Activated T-cell treated with anti-CD3 and anti-CD28 coated beads for 24 hours (primary cell): ENCODE measurements at places on chromosomes 2 and 18.

GRCh38 chr18:61371111-61371510, 37.9 kb downstream of the CDH20 start:
- DNase-seq, result no peak

- no peak for DNase-seq
These were observed 215.9 kb downstream of the TMEM247 start for GRCh38 chr2:46695283-46695682.

DNA sequence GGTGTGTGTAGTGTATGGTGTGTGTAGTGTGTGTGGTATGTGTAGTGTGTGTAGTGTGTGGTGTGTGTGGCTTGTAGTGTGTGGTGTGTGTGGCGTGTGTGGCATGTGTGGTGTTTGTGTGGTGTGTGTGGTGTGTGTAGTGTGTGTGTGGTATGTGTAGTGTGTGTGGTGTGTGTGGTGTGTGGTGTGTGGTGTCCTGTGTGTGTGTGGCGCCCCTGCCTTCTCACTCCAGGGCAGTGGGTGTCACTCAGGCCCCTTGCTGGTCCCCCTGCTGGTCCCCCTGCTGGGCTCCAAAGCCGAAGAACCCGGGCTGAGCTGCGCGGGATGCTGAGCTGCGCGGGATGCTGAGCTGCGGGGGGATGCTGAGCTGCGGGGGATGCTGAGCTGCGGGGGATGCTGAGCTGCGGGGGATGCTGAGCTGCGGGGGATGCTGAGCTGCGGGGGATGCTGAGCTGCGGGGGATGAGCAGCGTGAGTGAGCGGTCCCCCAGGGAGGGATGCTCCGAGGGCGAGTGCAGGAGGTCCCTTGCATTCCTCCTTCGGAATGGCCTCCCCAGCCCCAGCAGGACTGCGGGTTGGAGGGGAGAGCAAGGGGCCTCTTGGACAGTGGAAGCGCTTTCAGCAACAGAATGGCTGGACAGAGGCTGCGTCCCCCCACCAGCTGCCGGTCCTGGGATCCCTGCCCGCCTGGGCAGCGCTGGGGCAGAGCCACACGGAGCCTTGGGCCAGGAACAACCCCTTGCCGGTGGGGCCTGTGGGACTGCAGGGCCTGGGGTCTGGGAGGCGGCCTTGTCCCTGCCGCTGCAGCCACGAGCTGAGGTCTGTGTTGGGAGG, 3.4 kb upstream of the RTP5 start:
- DNase-seq, result no peak

- DNase-seq, result no peak
These were observed 117.9 kb downstream of the SPHKAP start for GRCh38 chr2:228063558-228063957.

- DNase-seq, result no peak
These were observed 218.8 kb downstream of the DYSF start for GRCh38 chr2:71671895-71672825.

GRCh38 chr2:136072621-136073020, 45.3 kb downstream of the CXCR4 start:
- no peak for DNase-seq

DNA sequence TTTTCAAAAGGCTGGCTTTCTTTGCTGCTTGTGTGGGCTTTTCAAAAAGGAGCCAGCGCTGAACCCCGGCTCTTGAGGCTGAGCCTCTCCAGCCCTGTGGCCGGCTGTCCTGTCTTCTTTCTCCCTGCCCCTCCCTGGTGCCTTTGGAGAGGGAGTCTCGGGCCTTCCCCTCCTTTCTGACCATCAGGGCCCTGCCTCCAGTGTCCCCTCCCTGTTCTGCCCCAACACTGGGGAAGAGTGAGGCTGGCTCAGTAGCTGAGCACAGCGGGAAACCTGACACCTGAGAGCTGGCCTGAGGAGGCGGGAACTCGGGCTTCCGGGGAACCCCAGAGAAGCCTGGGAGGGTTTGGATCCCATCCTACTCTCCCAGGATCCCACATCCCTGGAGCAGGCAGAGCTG, 232.1 kb downstream of the LOXHD1 start:
- DNase-seq, result no peak

GRCh38 chr2:106039634-106040315, 154.3 kb downstream of the UXS1 start:
- no peak for DNase-seq

- DNase-seq, result no peak
These were observed 29.1 kb downstream of the RTP5 start for GRCh38 chr2:241898463-241899270.

GRCh38 chr2:77119333-77119732, 402.8 kb downstream of the LRRTM4 start:
- DNase-seq, result no peak

DNA sequence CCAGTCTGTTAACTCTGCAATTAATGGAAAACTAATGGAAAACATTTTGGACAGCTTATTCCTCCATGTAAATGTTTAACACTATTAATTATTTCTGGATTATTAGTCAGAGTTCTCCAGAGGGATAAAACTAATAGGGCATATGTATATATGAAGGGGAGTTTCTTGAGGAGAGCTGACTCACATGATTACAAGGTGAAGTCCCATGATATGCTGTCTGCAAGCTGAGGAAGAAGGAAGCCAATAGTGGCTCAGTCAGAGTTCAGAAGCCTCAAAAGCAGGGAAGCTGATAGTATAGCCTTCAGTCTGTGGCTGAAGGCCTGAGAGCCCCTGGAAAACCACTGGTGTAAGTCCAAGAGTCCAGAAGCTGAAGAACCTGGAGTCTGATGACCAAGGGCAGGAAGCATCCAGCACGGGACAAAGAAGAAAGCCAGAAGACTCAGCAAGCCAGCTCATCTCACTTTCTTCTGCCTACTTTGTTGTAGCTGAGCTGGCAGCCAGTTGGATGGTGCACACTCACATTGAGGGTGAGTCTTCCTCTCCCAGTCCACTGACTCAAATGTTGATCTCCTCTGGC, 136.0 kb downstream of the PTH2R start:
- DNase-seq, result no peak

GRCh38 chr2:34849827-34850226, 1250.7 kb upstream of the FAM98A start:
- DNase-seq, result no peak

DNA sequence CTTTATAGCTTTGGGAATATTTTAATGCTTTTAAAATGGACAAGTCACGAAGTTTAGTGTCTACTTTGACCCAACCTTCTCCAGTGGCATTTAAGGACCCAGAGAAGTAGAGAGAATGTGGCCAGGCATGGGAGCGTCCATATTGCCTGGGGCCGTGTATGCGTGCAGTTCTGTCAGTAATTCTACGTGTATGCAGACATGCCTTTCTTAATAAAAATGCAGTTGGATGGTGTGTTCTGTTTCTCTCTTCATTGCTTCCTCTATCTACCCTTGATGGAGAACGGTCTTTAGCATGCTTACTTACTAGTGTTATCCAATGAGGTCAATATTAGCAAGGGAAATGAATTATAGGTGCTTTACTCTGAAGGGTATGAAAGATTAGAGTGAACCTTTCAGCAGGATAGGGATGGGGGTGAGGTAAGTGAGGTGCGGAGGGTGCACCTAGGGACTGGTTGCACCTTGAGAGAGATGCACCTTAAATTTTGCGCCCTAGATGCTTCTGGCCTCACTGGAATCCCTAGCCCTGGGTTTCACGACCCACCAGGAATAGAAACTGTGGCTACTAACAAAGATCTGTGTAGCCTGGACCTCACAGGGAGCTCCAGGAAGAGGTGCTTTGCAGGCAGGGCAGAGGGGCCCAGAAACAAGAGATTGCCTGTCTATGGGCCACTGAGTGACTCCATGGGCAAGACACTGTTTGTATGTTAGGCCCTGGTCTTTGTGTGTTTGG, 194.3 kb downstream of the MYCN start:
- DNase-seq, result no peak

DNA sequence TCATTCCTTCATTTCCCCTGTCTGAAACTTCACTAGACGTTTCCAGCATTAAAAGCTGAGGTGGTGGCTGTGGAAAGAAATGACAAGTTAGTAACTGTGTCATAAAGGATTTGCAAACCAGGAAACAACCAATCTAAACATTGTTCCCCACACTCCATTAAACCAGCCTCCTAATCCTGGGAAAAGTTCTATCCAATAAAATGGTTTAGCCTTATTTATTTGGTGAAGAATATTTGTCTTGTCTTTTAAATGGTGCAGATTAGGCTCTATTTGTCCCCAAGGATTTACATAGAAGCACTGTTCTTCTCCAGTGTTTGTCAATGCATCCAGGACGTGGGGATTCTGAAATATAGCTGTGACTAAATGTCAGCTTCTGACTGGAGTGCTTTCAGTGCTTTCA, 10.5 kb upstream of the DPP4 start:
- DNase-seq, result no peak

DNA sequence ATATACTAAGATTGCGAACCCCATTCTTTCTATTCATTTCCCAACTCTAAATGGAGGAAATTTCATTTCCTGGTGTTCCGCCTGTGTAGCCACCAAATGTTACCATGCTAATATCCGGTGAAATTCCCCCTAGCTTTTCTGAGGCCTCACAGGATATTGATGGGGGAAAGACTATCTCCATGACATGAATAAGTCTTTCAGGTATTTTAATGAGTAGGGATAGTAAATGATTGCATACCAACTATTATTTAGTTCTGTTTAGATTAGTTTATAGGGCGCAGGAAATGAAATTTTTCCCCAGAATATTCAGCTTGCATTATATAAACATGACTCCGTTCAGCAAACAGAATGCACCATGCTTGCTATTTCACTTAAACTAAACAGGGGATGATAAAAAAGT, 55.4 kb downstream of the COL5A2 start:
- DNase-seq, result no peak

DNA sequence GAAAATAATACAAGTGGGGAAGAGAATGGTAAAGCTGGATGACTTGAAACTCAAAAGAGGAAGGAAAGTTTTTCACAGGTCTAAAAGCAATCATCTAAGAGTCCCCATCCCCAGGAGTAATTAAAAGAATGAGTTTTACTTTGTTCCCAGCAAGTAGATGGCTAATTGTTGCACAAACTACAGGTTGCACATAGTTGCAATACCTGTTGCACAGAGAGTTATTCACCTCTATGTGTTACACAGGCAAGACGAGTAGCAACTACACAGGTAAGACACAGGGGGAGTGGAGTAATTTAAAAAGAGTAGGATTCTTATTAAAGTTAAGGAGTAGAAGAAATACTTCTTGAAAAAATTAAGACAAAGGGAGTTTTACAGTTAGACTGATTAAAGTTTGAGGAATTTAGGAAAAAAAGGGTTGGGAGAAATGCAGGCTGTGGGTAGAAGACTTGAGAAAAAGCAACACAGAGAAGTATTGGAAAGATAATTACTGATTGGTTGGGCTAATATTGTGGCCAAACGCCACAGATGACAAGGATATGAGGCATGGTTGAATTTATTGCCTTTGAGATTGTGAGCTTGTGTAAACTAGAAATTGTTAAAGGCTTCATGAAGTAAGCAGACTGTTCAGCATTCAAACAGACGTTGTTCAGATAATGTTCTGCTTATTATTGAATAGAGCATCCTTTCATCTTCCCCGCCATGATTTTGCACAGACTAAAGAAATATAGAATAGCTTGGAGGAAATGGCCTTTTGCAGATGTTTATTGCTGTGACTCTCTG, 699.3 kb downstream of the NR4A2 start:
- DNase-seq, result no peak

DNA sequence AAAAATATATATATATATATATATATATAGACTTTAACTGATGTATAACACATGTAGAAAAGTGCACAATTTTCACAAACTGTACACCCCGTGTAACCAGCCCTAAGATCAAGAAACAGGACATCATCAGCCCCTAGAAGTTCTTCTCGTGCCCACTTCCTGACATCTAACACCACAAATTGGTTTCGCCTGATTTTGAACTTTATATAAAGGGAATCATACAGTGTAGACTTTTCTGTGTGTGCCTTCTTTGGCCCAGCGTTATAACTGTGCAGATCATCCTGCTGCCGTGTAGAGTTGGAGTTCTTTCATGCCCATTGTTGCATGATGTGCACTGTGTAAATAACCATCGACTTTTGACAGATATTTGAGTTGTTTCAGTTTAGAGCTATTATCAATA, 41.0 kb downstream of the SMAD7 start:
- no peak for DNase-seq

DNA sequence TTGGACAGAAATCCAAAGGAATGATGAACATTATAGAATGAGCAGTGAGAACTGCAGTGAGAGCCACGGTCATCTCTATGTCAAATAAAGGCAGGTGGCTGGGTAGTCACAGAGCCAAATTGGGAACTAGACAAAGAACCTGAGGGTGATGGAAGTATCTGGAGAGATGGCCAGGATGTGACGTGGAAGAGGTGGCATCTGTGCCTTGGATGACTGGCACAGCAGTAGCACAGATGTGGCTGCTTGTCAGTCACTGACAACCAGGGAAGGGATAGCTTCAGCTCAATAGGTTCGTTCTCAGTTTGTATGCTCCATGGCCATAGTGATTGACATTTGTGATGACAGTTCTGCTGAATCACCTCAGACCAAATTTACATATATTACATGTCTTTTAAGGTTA, 172.3 kb downstream of the PARD3B start:
- no peak for DNase-seq

GRCh38 chr2:239189711-239190131, 211.1 kb downstream of the HDAC4 start:
- DNase-seq, result no peak

GRCh38 chr2:239337122-239337876, 63.5 kb downstream of the HDAC4 start:
- no peak for DNase-seq

DNA sequence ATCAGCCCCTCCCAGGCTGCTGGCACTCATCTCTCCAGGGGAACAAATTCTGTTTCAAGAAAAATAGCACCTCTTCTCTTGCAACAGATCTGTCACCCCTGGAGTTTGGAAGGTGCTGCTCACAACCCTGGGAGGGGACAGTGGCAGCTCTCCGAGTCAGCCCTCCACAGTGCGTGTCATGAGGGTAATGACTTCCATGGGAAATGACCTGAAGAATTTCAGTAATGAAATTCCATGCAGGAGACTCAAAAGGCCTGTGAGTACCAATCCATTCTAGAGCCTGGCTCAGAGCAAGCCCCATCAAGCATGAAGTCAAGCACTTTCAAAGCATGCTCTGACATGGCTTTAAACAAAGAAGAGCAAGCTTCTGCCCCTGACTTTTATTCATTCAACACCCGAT, 276.3 kb upstream of the PARD3B start:
- DNase-seq, result no peak

- peak; percentile 36 for DNase-seq
These were observed 679 bp downstream of the PTMA start for GRCh38 chr2:231708773-231709635.
